Keratinocyte (primary cell): ENCODE measurements at places on chromosomes 13 and 19.

- no peak for DNase-seq
These were observed 35.2 kb downstream of the C13orf46 start for GRCh38 chr13:113938716-113939115.

- no peak for DNase-seq
These were observed 122.9 kb upstream of the MAB21L1 start for GRCh38 chr13:35599384-35599783.

GRCh38 chr13:106599875-106600797 lies 32.2 kb upstream of the ARGLU1 start:
- no peak for DNase-seq

GRCh38 chr19:48330012-48330681 lies 4.8 kb downstream of the EMP3 start:
- no peak for DNase-seq
